Activated naive CD8-positive, alpha-beta T cell treated with anti-CD3 and anti-CD28 coated beads, Interleukin-2, amount 10 ng/mL, durations not matched to agents 7 days and 5 days (primary cell): ENCODE measurements at places on chromosomes 5 and 9.

GRCh38 chr5:61808091-61808490, 476.0 kb downstream of the ZSWIM6 start:
- no peaks in the 10 kb centered on the region for H3K36me3 ChIP-seq
- no peak overlapping the region for H3K4me3 ChIP-seq

DNA sequence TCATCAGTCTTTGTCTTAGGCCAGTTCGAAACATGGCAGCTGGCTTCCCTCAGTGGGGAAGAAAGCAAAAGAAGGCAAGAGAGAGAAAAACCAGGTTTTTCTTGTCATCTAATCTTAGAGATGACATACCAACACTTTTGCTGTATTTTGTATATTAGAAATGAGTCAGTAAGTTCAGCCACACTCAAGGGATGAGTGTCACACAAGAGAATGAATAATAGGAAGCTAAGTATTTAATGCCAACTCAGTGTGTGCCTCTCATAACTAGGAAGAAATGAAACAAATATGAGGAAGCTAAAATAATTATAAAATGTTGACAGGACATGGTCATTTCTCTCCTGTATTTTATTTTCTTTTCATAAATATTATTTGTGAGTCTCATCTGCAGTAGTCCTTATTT, 65.3 kb downstream of the CDH12 start:
- no peak for DNase-seq
- H3K4me3 ChIP-seq: no peak overlapping the region
- H3K36me3 ChIP-seq: no peaks in the 10 kb centered on the region
- H3K4me1 ChIP-seq: no peaks in the 10 kb centered on the region

DNA sequence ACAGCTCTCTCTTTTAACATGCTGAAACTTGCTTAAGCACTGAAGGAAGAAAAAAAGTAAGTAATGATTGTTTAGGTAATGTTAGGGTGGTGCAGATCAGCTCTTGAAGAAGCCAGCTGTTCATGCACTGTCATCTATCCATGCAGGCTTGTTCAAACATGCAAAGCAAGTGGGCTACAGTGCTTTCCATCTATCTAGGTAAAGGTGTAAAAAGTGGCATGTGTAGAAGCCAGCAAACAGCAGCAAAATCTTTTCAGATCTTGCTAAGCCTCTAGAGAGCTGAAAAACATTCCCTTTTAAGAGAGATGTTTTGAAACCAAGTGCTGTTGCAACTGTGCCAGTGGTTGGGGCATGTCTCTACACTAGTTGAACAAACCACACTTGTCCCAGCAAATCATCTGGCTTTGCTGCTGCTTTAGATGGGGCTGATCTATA, 214.4 kb downstream of the EFNA5 start:
- H3K4me1 ChIP-seq: no peaks in the 10 kb centered on the region
- no peak overlapping the region for H3K4me3 ChIP-seq
- no peaks in the 10 kb centered on the region for H3K36me3 ChIP-seq
- no peak overlapping the region for H3K27ac ChIP-seq
- peaks cover 13% of the 10 kb centered on the region for H3K27me3 ChIP-seq
- DNase-seq: no peak

GRCh38 chr9:38074441-38074961, 5.5 kb upstream of the SHB start:
- no peaks in the 10 kb centered on the region for H3K36me3 ChIP-seq
- peaks cover 11% of the 10 kb centered on the region for H3K4me1 ChIP-seq
- no peak overlapping the region for H3K4me3 ChIP-seq
- no peak for DNase-seq
- H3K27me3 ChIP-seq: peaks cover 34% of the 10 kb centered on the region
- H3K27ac ChIP-seq: no peak overlapping the region

- H3K4me1 ChIP-seq: peaks cover 4% of the 10 kb centered on the region
- H3K27ac ChIP-seq: no peak overlapping the region
These were observed 24.7 kb upstream of the RNU6ATAC start for GRCh38 chr9:134189145-134189469.

DNA sequence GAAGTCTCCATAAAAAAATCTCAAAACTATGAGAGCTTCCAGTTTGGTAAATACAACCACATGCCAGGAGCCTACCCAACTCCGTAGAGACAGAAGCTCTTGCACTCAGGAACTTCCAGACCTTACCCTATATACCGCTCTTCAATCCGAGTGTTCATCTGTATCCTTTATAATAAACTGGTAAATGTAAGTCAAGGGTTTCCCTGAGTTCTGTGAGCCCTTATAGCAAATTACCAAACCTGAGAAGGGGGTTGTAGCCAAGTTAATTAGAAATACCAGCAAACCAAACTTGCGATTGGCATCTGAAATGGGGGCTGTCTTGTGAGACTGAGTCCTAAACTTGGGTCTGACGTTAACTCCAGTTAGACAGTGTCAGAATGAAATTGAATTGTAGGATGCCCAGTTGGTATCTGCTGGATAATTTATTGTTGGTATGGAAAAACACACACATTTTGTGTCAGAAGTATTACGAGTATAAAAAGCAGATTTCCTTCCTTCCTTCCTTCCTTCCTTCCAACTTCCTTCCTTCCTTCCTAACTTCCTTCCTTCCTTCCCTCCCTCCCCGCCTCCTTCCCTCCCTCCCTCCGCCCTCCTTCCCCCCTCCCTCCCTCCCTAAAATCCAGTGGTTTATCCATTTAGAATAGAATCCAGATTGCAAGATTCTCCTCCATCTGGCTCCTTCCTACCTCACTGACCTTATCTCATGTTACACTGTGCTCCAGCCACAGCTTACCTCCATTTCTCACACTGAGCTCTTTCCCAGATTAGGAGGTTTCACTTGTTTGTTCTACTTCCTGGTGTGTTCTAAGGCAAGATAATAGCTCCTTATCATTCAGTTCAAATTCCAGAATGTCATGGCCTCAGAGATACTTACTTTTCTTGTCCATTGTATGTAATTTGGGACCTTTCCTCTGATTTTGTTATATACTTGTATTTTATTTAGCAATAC, 196.7 kb downstream of the WDR70 start:
- H3K36me3 ChIP-seq: peaks cover 10% of the 10 kb centered on the region
- no peak overlapping the region for H3K27ac ChIP-seq
- peaks cover 4% of the 10 kb centered on the region for H3K4me1 ChIP-seq
- H3K4me3 ChIP-seq: no peak overlapping the region

DNA sequence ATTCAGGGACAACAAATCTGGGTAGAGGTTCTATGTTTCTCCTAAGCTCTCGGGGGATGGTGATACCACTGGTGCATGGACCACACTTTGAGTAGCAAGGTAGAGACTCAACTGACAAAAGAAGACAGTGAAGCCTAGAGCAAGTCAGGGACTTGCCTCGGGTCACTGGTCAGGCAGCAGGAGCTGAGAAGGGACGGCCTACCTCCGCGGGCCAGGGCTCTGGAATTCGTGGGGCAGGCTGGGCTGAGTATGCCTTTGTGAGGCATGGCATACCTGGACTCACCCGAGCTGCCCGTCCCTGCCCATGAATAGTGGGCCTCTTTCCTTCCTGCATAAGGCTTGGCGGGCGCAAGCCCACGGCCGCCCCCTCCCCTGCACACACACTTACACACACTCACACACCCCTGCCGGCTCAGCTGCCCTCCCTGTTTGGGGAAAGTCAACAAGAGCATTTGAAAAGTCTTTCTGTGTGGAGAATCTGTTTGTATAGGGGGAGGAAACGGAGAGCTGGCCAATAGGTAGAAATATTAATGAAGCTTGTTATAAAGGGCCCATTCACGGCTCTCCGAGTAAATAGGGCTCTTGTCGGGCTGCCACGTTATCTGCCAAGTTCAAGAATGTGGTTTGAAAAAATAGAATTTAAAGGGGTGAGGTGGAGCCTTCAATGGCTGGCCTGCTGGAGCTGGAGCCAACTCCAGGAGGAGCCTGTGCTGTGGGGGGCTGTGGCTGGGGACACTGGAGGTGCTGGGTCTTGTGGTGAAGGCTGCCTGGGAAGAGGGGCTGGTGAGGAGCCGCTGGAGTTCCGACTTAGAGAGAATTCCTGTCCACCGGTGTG, 19.1 kb upstream of the KIF12 start:
- no peaks in the 10 kb centered on the region for H3K4me1 ChIP-seq
- H3K4me3 ChIP-seq: no peak overlapping the region
- peaks cover 13% of the 10 kb centered on the region for H3K27me3 ChIP-seq
- no peak for DNase-seq
- H3K36me3 ChIP-seq: no peaks in the 10 kb centered on the region
- H3K27ac ChIP-seq: no peak overlapping the region
